ENCODE measurements at places on chromosomes 12 and 14. TPM values are rescaled to one million over a fixed set of nuclear protein-coding genes. Genes with fewer than 3 reads are reported as not detected.

The WSB2 gene
- total RNA-seq = 75.0 TPM

The IL23A gene
- total RNA-seq = 0.84 TPM

The NKX2-1 gene
- 0.04 TPM for total RNA-seq

The BMP4 gene
- 3.0 TPM for total RNA-seq

The KRT82 gene
- total RNA-seq = not detected

The ING4 gene
- total RNA-seq = 14.7 TPM

The NCKAP5L gene
- total RNA-seq = 7.8 TPM

The SIX1 gene
- 9.3 TPM for total RNA-seq

The GUCY2C gene
- 0.06 TPM for total RNA-seq

The PTCSC3 gene
- not detected for total RNA-seq

The PEBP1 gene
- 267 TPM for total RNA-seq

The CDH24 gene
- 3.4 TPM for total RNA-seq

The GAS2L3 gene
- total RNA-seq = 8.3 TPM

The GIT2 gene
- total RNA-seq = 16.4 TPM

The RNF212B gene
- not detected for total RNA-seq

Data from A549 treated with DMSO at 1 μM for 4 hours (cell line).